Activated T-cell treated with anti-CD3 and anti-CD28 coated beads, Interleukin-2, amount 50 U/mL, for 48 hours (primary cell): ENCODE measurements at places on chromosomes 1 and 21.

- no peak for DNase-seq
Measured at GRCh38 chr1:199083680-199084079, 444.8 kb downstream of the PTPRC start.

GRCh38 chr1:44848456-44849181, 5.6 kb upstream of the PTCH2 start:
- no peak for DNase-seq

DNA sequence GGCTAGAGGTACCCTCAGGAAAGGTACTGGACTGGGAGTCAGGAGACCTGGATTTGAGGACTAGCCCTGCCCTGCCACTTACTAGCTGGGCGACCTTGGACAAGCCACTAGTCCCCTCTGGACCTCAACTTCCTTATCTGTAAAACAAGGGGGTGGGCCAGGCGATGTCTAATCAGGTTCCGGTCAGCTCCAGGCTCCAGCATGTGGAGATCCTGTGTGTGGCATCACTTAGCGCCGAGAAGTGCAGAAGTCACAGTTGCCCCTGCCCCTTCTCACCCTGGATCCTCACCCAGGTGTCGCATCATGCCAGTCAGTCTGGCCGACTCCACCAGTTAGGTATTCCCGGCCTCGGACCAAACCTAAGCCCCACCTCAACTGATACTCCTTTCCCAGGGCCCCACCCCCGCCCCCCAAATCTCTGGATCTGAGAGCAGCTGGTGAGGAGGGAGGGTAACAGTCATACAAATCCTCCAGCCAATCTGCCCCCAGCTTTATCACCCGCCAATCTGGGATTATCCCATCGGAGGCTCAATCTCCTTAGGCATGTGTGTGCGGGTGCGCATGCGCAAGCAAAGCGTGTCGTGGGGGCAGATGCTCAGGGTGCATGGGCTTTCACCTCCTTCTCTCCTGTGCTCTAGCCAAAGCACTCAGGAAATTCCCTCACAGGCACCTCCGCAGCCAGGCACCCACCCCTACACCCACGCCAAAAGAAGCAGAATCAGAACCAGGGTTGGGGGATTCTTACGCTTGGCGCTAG, 5.4 kb downstream of the CELF3 start:
- no peak for DNase-seq

DNA sequence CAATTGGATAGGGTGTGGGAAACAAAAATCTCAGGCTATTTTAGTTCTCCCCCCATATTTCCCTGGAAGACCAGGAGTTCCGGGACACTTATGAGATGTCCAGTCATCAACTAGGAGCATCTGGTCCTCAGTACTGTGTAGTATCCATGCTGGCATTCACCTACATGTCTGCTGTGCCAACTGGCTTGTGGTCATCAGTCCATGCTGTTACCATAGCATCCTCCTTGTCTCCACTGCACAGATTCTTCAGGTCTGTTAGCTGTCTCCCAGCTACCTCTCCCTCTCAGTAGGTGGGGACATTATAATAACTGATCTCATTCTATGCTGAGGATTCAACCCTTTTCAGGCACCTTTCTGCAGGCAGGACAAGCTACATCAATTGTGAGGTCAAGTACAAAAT, 302.9 kb downstream of the BARHL2 start:
- no peak for DNase-seq

GRCh38 chr1:173413271-173413707, 63.8 kb upstream of the PRDX6 start:
- DNase-seq, result no peak

- no peak for DNase-seq
Measured at GRCh38 chr1:105686874-105687690, 1369.4 kb upstream of the PRMT6 start.

DNA sequence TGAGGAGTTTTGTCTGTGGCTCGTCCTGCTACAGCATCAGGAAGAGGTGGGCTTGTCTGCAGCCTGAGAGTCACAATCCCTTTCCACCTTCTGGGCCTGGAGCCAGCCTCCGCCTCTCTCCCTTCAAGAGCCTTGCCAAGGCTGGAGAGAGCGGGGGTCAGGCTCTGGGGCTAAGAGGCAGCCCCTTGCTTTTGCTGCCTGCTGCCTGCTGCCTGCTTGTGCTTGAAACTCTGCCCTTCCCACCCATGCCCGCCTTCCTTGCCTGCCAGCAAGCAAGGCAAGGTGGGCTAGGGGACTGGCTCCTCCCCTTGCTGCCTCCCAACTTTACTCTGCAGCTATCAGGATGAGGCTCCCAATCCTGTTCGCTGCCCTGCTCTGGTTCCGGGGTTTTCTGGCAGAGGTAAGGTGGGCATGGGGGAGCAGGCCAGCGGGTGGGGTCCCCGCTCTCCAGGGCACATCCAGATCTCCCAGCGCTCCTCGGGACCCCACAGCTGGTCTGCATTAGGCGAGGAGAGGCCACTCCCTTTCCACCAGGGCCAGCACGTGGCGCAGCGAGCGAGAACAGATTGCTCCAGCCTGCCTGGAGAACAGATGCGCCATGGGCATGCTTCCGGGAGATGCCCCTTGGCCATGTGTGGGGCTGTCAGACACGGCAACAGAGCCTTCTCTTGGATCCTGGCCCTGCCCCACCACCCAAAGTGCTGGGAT, 7.5 kb upstream of the PTPN7 start:
- DNase-seq, result no peak

- DNase-seq, result no peak
Measured at GRCh38 chr1:98898940-98899339, 105.7 kb downstream of the PLPPR5 start.

- no peak for DNase-seq
Measured at GRCh38 chr1:26890467-26890796, 349 bp upstream of the GPN2 start.

DNA sequence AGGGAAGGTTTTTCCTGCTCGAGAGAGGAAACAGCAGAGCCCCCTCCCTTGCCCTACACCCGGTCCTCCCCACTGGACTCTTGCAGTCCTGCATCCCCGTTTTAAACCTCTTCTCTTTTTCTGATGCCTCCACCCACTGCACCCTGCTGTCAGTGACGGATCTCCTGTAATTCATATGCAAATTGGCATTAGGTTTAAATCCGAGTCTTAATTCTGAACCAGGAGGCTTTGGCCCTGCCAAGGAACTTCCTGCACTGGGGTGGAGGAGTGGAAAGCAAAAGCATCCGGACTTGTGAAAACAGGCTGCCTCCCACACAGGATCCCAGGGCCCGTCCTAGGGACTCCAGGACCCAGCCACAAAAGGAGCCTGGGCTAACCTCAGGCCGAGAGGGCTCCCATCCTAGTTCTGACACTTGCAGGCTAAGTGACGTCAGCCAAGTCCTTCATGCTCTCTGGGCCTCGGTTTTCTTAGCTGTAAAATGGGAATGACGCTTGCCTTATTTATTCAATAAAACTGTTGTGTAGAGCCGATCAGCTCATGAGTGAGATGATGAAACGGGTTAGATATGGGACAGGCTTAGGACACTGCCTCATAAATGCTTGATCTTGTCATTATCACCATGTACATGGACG, 613.3 kb downstream of the AJAP1 start:
- DNase-seq, result no peak

- no peak for DNase-seq
Measured at GRCh38 chr1:57674801-57675200, 250.9 kb upstream of the DAB1 start.

DNA sequence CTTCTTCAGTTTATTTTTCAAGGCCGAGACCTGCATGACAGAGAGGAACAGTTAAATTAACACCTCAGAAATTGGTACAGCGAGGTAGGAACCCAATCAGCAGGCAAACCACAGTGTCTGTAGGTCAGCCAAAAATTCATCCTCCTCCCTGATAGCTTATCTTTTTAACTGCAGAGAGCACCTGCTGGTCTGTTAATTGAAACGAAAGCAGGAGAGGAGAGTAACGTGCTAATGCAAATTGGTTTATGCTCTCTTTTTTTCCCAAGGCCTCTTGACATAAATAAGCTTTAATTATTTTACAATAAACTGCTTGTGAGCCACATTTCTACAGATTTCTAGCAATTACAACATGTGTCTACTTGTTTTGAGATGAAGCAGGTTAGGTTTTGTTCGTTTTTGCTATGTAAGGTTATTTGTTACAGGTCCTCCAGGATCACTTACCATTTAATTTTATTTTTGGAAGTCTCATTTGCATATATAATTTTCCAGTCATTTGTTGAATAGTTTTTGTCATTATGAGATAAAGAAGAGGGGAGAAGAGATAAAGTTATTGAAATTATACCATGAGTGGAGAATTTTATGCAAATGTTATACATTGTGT, 179.9 kb downstream of the DENND1B start:
- DNase-seq, result no peak

- no peak for DNase-seq
Measured at GRCh38 chr1:79151006-79151796, 144.7 kb upstream of the ADGRL4 start.
